ENCODE measurements at places on chromosomes 1 and 21. TPM values are rescaled to one million over a fixed set of nuclear protein-coding genes. Genes with fewer than 3 reads are reported as not detected.

DNA sequence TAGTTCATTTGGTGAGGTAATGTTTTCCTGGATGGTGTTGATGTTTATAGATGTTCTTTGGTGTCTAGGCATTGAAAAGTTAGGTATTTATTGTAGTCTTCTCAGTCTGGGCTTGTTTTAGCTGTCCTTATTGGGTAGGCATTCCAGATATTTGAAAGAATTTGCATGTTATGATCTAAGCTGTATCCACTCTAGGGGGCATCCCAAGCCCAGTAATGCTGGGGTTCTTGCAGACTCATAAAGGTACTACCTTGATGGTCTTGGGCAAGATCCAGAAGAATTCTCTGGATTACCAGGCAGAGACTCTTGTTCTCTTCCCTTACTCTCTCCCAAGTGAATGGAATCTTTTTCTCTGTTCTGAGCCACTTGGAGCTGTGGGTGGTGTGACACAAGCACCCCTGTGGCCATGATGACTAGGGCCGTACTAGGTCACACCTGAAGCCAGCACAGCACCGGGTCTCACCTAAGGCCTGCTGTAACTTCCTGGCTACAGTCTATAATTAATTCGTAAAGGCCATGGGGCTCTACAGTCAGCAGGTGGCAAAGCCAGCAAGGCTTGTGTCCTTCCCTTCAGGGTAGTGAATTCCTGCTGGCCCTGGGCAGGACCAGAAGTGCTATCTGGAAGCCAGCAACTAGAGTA, 74.8 kb upstream of the PDE4B start:
- no peaks in the 10 kb centered on the region for H3K36me3 ChIP-seq
- H3K27me3 ChIP-seq, result peaks cover 16% of the 10 kb centered on the region
- DNase-seq, result peak; percentile 21
- no peaks in the 10 kb centered on the region for H3K4me1 ChIP-seq
- H3K27ac ChIP-seq, result no peak overlapping the region
- H3K4me3 ChIP-seq, result no peak overlapping the region

SPRR1A gene
- total RNA-seq, result not detected

DNA sequence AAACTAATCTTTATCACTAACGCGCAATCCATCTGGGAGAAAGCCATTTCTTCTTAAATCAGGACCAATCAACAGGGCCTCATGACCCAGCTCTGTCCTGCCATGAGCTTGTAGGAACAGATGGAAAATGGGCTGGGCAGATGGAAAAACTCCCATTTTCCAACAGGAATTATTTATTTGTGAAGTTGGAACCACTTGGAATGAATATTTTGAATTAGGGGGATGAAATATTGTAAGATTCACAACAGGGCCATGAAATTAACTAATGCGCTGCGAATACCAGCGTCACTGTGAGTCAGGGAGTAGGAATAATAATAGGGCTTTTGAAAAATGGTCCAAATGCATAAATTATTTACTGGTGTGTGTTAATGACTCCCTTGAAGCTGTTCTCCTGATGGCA, 53.1 kb upstream of the CYP2J2 start:
- no peak for DNase-seq
- H3K27ac ChIP-seq, result no peak overlapping the region
- no peaks in the 10 kb centered on the region for H3K4me1 ChIP-seq
- peaks cover 46% of the 10 kb centered on the region for H3K27me3 ChIP-seq
- no peak overlapping the region for H3K4me3 ChIP-seq

GRCh38 chr1:235838021-235838420, 28.7 kb downstream of the LYST start:
- no peak overlapping the region for H3K27ac ChIP-seq
- no peaks in the 10 kb centered on the region for H3K36me3 ChIP-seq
- no peaks in the 10 kb centered on the region for H3K4me1 ChIP-seq
- no peak for DNase-seq
- H3K4me3 ChIP-seq, result no peak overlapping the region

DNA sequence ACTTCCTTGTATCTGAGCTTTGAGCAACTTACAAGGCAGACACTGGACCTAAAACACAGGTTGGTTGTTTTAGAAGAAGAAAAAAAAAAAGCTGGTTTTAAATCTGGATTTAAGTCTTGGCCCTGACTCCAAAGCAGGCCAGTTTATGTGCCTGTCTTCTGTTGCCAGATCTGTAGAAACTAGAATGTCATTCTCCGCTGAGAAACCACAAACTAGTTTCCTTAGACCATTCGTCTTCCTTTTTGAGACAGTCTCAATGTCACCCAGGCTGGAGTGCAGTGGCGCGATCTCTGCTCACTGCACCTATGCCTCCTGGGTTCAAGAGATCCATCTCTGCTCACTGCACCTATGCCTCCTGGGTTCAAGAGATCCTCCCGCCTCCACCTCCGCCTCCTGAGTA, 33.9 kb downstream of the APP start:
- H3K36me3 ChIP-seq, result peaks cover 19% of the 10 kb centered on the region
- peak overlapping the region; percentile 33 for H3K27ac ChIP-seq
- H3K4me1 ChIP-seq, result peaks cover 37% of the 10 kb centered on the region
- no peak overlapping the region for H3K4me3 ChIP-seq
- DNase-seq, result no peak
- H3K27me3 ChIP-seq, result no peaks in the 10 kb centered on the region

DNA sequence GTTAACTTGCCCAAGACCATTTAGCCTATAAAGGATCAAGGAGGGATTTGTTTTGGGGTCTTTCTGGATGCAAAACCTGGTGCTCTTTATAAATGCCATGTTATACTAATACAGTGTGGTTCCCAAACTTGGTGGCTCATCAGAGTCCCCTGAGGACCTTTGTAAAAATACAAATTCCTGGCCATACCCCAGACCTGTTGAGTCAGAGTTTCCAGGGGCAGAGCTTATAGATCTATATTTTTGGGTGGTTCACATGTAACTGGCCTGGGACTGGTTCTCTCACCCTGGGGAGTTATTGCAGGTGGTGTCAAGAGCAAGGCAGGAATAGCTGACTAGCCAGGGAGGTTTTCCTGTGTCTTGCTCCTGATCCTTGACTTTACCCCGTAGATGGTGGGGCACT, 136.9 kb upstream of the HNRNPU start:
- H3K36me3 ChIP-seq, result no peaks in the 10 kb centered on the region
- H3K27me3 ChIP-seq, result no peaks in the 10 kb centered on the region
- H3K4me1 ChIP-seq, result no peaks in the 10 kb centered on the region
- no peak overlapping the region for H3K4me3 ChIP-seq

GRCh38 chr1:38497921-38498656, 361.5 kb downstream of the RRAGC start:
- DNase-seq, result no peak
- H3K4me1 ChIP-seq, result no peaks in the 10 kb centered on the region
- H3K36me3 ChIP-seq, result no peaks in the 10 kb centered on the region

DNA sequence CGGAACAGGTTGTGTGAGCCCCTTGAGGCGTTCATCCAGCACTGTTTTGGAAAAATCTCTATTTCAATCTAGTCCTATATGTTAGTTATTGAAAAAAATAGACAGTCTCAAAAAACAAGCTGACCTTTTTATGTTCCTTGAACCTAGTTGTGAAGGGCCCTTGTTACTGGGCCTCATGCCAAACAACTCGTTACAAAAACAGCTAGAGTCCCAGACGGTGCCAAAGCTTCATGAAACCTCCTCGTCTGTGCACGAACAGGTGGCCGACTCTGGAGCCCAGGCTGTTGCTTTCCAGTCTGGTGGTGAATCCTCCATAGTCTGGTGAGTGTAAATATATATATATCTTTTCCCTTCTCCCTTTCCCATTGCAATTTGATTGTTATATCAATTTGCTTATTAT, at the start of gene CHIA:
Gene CHIA (plus strand): TSS at position 222 of the 400 bp plus-strand sequence. CDS start 19,617 bp downstream, outside the sequence.
- DNase-seq, result no peak
- no peaks in the 10 kb centered on the region for H3K4me1 ChIP-seq

- H3K27ac ChIP-seq, result peak overlapping the region; percentile 82
- DNase-seq, result peak; percentile 80
- no peaks in the 10 kb centered on the region for H3K27me3 ChIP-seq
- H3K4me3 ChIP-seq, result peak overlapping the region; percentile 22
Measured at GRCh38 chr1:230708631-230709580, 5.0 kb downstream of the AGT start.

- DNase-seq, result no peak
- H3K27ac ChIP-seq, result no peak overlapping the region
- peaks cover 8% of the 10 kb centered on the region for H3K4me1 ChIP-seq
- H3K27me3 ChIP-seq, result peaks cover 54% of the 10 kb centered on the region
- no peaks in the 10 kb centered on the region for H3K36me3 ChIP-seq
Measured at GRCh38 chr1:29852248-29852647, 615.9 kb downstream of the PTPRU start.

- H3K36me3 ChIP-seq, result peaks cover 22% of the 10 kb centered on the region
- H3K27ac ChIP-seq, result no peak overlapping the region
- DNase-seq, result no peak
- no peak overlapping the region for H3K4me3 ChIP-seq
Measured at GRCh38 chr1:93221913-93222312, 41.4 kb downstream of the CCDC18 start.

TMPRSS3 gene
- 10.3 TPM for total RNA-seq

ACTL8 gene
- total RNA-seq, result not detected

CD5L gene
- total RNA-seq, result not detected

DNA sequence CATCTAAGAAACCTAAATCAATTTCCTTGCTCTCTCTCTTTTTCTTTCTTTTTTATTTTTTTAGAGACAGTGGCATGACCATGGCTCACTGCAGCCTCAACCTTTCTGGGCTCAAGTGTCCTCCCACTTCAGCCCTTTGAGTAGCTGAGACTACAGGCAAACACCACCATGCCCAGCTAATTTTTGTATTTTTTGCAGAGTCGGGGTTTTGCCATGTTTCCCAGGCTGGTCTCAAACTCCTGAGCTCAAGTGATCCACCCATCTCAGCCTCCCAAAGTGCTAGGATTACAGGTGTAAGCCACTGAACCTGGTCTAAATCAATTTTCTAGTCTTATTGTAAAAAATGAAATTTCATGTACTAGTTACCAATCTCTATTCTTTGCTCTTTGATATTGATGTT, 108.9 kb downstream of the LHX8 start:
- H3K36me3 ChIP-seq, result no peaks in the 10 kb centered on the region
- no peak overlapping the region for H3K4me3 ChIP-seq
- H3K4me1 ChIP-seq, result no peaks in the 10 kb centered on the region
- no peak for DNase-seq
- H3K27ac ChIP-seq, result no peak overlapping the region

- no peaks in the 10 kb centered on the region for H3K36me3 ChIP-seq
- H3K27me3 ChIP-seq, result no peaks in the 10 kb centered on the region
- no peak overlapping the region for H3K4me3 ChIP-seq
- peak overlapping the region; percentile 52 for H3K27ac ChIP-seq
- H3K4me1 ChIP-seq, result peaks cover 8% of the 10 kb centered on the region
Measured at GRCh38 chr21:35303085-35303484, 254.0 kb upstream of the RUNX1 start.
